ENCODE measurements at places on chromosomes 4 and X. TPM values are rescaled to one million over a fixed set of nuclear protein-coding genes. Genes with fewer than 3 reads are reported as not detected.

MTNR1A gene
- not detected for total RNA-seq

- DNase-seq = no peak
Observed at GRCh38 chr4:37400241-37400881, 155.8 kb downstream of the NWD2 start.

CTPS2 gene
- total RNA-seq = 7.7 TPM

CENPVL1 gene
- not detected for total RNA-seq

GRCh38 chrX:151370906-151371305 lies 26.1 kb upstream of the VMA21 start:
- no peak for DNase-seq

GRCh38 chrX:25519258-25519657 lies 503.5 kb upstream of the ARX start:
- no peak for DNase-seq

DNA sequence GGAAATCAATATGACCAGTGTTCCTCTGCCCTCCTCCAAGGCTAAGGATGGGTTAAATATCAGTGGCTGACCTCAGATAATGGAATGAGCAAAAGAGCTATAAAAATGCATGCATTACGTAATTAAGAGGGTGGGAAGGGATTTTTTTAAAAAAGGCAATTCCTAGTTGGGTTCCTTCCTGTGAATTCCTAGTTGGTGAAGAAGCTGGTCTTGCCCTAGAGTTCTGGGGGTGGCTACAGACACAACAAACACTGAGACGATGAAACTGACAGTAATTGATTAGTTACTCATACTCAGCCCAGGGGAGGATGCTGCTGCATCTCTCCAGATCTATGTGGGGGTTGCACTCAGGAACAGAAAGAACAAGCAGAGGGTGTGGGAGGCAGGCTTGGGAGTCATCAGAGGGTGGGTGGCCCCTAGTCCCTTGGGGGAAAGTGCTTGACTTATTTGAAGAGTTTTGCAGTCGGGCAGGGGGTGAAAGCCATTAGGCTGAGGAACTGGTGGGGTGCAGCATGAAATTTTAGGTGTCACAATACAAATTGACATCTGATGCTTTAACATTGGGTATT lies 662.0 kb upstream of the FRG1 start:
- no peak for DNase-seq

GRCh38 chrX:72305286-72306084 lies at the start of gene CITED1:
CITED1 (minus strand) TSS chrX:72305914; CDS start chrX:72302869, 3,045 bp downstream.
- DNase-seq = no peak

Data from activated T-helper 2 cell treated with anti-CD3 and anti-CD28 coated beads, Interferon-gamma antibody, Interleukin-2, Interleukin-4, amounts not matched to agents 10 μg/mL and 5 μg/mL and 100 μg/mL, durations not matched to agents 14 hours and 24 hours and 36 hours (primary cell).